ENCODE measurements at places on chromosomes 5 and 9.

- DNase-seq: no peak
These were observed 89.6 kb downstream of the CCDC171 start for GRCh38 chr9:15642369-15642962.

GRCh38 chr5:602466-603035, 9.6 kb upstream of the CEP72 start:
- DNase-seq: no peak

GRCh38 chr5:149313151-149313841, 32.0 kb upstream of the GRPEL2 start:
- DNase-seq: no peak

DNA sequence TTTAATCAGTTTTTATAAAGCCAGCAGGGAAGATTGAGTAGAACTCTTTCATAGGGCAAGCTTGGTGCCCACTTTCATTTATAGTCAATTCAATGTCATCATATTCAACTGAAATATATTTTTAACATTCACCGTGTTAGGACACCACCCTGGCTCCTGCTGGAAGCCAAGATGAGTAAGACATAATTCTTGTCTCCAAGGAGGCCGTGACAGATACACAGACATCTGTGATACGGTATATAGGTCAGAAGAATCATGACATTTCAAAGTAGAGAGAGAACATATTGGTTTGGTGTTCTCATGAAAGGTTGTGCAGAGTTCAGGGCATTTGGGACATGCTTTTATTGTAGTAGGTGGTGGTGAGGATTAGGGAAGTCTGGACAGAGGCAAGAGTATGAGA, 120.1 kb downstream of the CMYA5 start:
- no peak for DNase-seq

DNA sequence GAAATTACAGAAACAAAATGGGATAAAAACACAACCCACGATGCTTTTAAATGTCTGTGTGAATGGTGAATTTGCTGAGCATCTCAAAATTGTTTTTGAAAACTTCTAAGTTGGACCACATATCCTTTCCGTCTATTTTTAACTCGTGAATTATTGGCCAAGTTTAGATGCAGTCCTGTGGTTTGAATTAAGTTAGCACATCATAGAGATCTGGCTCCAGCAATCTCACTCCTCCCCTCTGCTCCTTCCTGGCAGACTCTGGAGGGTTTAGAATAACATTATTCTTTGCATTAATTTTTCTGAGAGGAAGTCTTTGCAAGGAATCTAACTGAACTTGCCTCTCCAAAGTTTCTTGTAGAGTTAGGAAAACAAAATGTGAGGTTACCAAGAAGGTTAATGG, 14.5 kb upstream of the ANKRD55 start:
- no peak for DNase-seq

GRCh38 chr9:131406563-131407436, 12.9 kb downstream of the PRRC2B start:
- no peak for DNase-seq

DNA sequence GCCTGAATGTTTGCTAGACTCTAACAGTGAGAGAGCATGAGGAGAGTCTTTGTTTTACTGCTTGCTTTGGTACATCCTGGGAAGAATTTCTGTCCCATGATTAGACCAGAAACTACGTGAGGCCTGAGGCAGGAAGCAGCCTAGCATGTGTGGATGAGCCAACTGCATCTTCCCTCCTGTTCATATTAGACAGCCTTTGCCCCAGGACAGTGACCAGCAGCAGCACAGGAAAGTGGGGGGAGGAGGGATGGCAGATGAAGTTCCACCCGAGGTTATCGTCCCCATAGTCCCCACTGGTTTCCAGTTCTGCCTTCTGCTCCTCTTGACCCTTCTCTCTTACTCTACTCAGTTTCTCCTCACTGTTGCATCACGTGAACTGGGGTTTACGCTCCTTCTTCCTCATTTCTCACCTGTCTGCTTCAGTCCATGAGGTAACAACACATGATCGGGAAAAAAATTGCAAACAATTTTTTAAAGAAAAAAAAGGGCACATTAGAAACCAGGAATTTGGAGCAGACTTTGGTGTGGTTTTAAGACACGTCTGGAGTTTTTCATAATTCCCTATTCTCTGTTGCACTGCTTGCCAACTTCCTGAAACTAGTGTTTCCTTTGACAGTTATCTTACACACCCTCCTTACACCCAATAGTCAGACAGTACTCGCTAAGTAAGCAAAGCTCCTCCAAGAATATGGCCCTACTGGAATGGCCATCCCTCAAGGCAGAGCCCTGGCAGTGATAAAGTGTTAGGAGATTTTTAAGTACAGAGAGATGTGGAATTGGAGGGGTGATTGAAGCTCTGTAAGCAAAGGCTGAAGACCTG, 84.1 kb downstream of the SNX18 start:
- DNase-seq: no peak

GRCh38 chr9:116073826-116074225, 79.8 kb upstream of the PAPPA start:
- DNase-seq: no peak

GRCh38 chr5:67536866-67537265, 340.3 kb upstream of the CD180 start:
- DNase-seq: no peak

GRCh38 chr5:139708434-139708861, 60.3 kb downstream of the CXXC5 start:
- no peak for DNase-seq

DNA sequence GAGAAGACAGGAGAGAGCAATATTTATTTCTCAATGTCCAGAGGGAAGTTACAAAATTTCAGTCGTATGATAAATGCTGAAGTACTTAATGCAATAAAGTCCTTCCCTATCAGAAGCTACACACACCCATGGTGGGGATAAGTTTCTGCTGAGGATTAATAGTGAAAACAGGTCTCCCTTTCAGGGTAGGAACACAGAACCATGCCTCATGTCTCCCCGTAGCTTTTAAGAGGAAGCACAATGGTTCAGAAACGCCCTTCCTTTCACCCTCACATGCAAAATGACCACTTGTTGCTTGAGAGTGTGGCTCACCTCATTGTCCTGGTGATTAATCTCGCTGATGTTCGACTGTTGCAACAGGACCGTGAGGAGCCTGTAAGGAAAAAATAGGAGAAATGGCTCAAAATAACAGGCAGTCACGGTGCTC, 73.6 kb downstream of the ANKRD55 start:
- DNase-seq: no peak

DNA sequence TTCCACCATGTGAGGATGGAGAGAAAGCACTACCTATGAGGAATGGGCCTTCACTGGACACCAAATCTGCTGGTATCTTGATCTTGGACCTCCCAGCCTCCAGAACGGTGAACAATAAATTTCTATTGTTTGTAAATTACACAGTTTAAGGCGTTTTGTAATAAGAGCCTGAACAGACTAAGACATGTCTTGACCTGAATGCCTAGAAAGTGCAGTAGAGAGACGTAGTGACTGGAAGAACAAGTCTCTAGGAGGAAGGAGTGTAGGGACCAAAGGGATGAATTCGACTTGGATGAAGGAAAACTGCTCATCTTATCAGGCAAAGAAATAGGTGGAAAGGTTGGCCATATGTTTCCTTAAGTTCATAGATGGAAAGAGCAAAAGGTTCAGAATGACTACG, 309.8 kb upstream of the RGMB start:
- no peak for DNase-seq

GRCh38 chr9:3758816-3759576, 233.2 kb upstream of the RFX3 start:
- no peak for DNase-seq

DNA sequence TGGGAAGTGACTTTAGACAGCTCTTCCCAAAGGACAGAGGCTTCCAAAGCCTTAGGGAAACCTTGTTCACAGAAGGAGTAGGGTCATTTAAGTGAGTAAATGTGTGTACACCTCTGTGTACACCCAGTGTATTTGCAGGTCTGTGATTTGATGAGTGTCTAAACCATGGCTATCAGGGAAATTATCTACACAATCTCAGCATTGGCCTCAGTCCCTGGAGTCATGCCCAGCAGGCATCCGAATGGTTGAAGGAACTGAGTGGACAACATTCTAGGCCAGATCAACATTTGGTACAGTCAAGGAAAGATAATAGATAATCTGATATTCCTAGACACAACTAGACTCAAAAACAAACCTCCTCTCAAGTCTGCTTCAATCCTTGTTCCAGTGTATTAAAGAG, 258.4 kb upstream of the DAPK1 start:
- DNase-seq: no peak

- no peak for DNase-seq
These were observed 409.5 kb downstream of the ARHGEF28 start for GRCh38 chr5:74035521-74035937.

GRCh38 chr9:94866770-94867169, 140.3 kb downstream of the AOPEP start:
- DNase-seq: no peak

GRCh38 chr5:93249651-93250289, 331.2 kb downstream of the NR2F1-AS1 start:
- DNase-seq: no peak

Data from T-helper 9 cell (primary cell).